Non-pigmented ciliary epithelial cell (primary cell): ENCODE measurements at places on chromosomes 11 and 22.

- no peak for DNase-seq
Observed at GRCh38 chr11:117908959-117909610, 20.1 kb downstream of the TMPRSS13 start.

- DNase-seq = no peak
Observed at GRCh38 chr11:27183672-27184457, 143.2 kb downstream of the BBOX1 start.

DNA sequence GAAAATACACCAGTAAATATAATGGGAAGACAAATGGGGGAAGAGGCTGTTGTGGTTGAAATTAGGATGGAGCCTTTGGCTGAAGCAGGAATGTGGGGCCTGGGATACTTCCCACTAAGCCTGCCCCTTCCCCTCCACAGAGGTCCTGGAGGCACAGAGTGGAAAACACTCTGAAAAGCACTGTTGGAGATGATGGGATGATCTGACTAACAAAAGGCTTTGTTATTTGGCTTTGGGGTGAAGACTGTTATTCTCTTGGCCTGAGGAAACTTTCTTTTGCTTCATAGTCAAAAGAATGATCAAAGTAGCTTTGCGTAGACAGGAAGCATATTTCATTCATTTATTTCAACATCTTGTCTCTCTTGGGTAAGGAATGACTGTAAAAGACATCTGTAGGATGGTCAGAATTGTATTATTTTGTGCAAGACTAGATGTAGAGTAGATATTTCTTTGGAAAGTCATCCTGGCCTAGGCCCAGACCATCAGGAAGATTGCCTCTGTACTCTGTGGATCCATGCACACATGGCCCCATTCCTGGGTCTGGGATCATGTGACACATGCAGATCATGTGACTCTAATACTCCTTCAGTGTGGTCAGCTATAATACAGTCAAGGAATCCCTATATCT is 111.4 kb downstream of the SPON1 start:
- no peak for DNase-seq

GRCh38 chr22:19937616-19938473 is 3.7 kb upstream of the COMT start:
- DNase-seq = no peak

DNA sequence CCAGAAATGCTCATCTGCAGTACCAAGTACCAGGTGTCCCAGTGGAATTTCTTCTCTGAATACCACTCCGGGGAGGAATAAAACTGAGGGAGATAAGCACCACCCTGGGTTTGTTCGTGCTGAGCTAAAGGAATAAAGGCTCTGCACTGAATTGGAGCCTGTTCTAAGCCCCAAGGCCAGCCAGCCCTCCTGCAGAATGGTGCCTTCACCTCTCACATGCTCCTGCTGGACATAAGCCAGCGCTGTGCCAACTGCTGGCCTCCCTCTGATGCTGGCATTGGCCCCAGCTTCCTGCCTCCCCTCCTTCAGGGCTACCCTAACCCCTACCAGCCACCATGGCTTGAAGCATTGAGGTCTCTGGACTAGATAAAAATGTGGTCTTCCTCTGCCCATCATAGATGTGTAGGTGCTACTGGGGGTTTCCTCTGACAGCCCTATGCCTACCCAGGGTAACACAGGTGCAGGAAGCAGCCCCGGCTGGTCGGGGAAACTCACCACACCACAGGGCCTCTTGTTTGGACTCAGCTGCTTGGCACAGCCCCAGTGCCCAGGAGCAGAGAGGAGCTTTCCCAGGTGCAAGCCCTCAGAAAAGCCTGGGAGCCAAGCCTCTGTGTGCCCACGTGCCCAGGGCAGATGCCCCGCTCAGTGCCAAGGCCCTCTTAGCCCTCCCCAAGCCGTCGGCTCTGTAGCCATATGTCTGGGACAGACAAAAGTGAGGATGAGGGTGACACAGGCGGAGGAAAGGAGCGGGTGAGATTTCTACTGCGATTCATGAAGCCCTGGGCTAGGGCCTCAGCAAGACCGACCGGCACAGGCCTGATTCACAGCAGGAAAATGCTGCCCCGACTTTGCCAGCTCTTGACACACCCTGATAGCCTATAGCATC is 34.1 kb upstream of the JAM3 start:
- DNase-seq = no peak

- no peak for DNase-seq
Observed at GRCh38 chr11:131810541-131810940, 440.1 kb downstream of the NTM start.

DNA sequence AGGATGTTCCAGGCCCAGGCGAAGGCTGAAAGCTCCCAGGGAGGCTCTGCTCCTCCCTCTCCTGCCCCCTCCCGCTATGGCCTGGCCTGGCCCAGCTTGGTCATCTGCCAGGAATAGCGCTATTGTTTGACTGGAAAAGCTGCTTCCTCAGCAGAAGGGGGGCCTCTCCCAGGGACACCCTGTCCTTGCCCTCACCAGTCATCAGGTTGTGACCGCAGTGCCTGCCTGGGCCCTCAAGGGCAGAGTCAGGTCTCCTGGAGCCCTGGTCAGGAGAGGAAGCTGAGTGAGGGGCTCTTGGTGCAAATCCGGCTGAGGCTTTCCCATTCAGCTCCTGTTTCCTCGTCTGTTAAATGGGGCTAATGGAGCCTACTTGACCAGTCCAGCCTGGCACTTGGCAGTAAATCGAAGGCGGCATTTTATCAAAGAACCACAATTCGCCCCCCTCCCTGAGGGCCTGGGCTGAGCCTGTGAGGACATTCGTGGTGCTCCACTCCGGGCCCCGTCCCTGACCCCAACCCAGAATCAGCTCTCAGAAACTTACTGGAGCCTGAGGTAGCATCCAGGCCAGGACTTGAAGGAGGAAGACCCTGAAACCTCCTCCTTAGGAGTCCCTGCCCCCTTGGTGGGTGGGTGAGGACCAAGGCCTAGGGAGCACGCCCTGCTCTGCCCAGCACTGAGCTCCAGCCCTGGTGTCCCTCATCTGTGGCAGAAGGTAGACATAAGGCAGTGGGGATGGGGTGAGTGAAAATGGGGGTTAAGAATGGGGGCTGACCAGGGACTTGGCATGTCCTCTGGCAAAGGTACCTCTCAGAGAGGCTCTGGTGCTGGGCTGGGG is 2.0 kb upstream of the CASTOR1 start:
- DNase-seq = no peak

DNA sequence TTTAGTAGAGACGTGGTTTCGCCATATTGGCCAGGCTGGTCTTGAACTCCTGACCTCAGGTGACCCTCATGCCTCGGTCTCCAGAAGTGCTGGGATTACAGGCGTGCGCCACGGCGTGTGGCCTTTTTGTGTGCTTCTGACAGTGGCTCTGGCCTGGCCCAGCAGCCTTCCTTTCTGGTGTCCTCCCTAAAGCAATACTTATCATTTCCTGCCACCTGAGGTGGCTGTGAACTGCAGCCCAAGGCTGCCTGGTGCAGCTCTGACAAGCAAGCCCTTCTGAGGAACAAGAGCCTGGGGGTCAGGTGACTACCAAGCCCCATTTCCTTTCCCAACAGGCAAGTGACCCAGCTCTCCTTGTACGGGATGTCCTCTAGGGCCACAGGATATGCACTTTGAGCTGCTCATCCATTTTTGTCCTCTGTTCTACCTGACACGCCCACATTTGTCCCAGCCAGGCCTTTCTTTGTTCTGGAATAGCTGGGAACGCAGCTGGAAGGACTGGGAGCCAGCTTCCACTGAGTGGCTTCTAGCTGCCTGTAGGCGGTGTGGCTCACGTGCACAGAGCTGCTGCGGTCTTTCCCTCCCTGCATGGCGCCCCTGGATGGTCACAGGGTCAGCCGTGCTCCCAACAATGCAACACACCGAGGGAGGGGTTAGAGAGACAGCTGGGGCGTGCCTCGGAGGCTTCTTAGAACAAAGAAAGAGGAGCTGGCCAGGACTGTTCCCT is 12.3 kb upstream of the BID start:
- no peak for DNase-seq

GRCh38 chr22:47174671-47175112 is 412.2 kb downstream of the TBC1D22A start:
- DNase-seq = no peak

GRCh38 chr11:65791719-65792213 is 4.9 kb downstream of the OVOL1 start:
- DNase-seq = no peak

DNA sequence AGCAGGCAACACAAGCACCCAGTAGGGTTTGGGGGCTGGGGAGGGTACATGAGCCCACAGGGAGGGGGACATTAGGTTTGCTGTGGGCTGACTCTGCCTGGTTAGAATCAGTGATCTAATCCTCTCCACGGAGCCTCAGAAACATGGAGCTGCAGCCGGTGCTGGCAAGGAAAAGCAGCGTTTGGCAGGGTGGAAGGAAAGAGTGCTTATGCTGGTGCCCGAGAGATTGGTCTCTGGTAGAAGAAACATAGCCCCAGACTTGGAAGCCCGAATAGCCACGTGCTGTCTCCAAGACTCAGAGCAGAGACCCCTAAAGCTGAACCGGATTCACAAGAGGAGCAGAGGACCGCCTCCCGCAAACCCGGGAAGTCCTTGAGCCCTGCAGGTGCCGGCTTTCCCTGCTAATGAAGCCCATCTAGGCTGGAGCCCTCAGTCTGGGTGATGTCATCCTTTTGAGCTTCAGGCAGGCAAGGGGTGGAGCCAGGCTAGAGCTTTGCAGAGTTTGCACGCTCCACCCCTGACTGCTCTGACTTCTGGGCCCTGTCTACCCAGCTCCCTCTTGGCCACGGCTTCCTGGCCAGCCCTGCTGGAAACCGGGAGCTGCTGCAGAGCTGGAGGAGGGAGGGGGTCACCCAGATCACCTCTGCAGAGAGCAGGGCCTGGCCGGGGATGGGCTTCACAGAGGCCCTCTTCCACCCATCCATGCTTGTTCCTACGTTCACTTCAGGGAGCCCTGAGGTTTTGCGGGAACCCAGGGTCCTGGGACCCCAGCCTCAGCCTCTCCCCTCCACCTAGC is 35.0 kb upstream of the JAM3 start:
- DNase-seq = peak; percentile 55

DNA sequence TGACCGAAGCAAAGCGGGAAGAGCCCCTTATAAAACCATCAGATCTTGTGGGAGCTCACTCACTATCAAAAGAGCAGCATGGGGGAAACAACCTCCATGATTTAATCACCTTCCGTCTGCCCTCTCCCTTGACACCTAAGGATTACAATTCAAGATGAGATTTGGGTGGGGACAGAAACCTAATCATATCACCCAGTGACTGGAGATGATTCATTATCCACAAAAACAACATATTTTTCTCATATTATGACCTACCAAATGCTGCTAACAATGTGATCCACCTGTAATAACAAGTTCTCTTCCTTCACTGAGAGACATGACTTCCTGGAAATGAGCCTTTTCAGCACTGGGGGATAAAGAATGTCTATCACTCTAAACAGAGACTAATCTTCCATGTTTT is 23.4 kb upstream of the HEPHL1 start:
- DNase-seq = no peak

- DNase-seq = no peak
Observed at GRCh38 chr11:46618837-46619236, 1.5 kb downstream of the ATG13 start.

DNA sequence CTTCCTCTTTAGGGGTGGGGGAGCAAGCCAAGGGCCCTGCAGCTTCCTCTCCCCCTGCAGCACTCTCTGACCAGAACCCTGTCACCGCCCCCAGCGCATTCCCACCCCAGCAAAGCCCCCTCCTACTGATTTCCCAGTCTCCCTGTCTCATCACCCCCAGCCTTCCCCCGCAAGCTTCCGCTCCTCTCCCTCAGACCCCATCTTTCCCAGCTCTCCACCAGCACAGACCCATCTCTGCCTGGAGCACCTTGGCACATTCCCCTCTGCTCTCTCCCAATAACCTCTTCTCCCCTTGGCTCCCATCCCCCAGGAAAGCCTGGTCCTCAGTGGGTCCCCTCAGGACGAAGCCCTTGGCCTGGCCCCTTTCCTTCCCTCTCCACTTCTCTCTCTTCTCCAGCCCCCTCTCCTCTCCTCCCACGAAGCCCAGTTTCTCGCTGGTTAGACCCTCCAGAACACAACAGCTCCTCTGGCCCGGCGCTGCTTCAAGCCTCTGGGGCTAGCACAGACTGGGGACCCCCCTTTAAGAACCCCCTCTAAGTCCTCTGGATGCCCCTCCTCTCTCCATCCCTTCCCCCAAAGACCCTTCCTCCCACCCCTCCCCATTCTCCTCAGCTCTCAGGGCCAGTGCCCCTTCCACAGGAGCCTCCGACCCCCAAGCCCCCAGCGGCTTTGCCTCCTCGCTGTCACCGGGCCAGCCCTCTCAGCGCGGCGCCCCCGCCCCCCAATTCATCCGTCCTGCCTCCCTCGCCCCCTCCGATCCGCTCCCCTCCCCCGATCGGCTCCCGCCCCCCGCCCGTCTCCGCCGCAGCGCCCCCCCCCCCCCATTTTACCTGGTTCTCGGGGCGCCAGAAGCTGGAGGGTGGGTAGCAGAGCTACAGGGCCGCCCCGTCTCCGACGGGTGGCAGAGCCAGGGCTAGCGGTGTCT is 594 bp downstream of the NRXN2 start:
- no peak for DNase-seq

DNA sequence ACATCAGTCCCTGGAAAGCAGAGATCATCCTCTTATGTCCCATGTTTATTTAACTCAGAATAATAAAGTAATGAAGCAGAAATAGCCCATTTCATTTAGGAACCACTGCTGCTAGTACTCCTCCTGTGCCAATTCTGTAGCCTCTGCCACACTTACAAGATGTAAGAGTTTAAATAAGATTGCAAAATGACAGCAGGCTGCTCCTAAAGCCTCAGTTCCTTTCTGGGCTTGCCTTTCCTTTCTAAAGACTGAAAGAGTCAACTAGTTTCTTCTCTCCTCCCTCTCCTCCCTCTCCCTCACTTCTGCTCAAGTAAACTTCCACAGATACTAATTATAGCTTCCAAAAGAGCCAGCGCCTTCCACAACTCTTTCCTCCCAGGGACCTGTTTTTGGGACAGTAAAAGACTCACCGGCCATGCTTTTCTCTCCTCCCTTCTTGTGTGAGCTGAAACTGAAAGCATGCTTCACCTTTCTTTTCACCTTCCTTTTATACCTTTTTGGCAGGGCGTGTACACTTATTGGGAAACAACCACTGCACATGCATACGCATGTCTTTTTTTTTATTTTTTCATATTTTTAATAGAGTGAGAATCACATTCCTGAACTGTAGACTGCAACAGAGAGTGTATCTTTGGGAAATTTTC is 26.1 kb upstream of the CARD16 start:
- no peak for DNase-seq

DNA sequence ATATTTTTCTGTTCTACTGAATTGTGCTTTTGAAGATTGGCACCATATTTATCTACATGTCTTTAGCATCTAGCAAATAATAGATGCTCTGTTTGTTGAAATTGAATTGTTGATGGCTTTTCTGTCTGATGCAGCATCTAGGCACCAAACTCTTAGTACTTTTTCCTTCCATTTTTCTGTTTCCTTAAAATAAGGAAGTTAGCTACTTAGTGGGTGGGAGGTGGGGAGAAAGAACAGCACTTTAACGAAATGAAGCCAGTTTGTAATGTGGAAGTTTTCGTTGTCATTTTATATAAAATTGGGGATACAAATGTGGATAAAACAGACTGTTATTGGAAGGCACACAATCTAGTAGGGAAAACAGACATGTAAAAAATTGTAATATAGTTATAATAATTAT is 76.6 kb downstream of the HIPK3 start:
- no peak for DNase-seq

- no peak for DNase-seq
Observed at GRCh38 chr11:97938789-97939188, 1082.0 kb upstream of the CNTN5 start.

- no peak for DNase-seq
Observed at GRCh38 chr22:42461511-42461910, 29.3 kb upstream of the NFAM1 start.
